ENCODE measurements at places on chromosomes 7 and 10.

- no peak for DNase-seq
Measured at GRCh38 chr10:47420305-47421056, 36.4 kb upstream of the ZNF488 start.

- no peak for DNase-seq
Measured at GRCh38 chr10:3990307-3990706, 205.3 kb upstream of the KLF6 start.

DNA sequence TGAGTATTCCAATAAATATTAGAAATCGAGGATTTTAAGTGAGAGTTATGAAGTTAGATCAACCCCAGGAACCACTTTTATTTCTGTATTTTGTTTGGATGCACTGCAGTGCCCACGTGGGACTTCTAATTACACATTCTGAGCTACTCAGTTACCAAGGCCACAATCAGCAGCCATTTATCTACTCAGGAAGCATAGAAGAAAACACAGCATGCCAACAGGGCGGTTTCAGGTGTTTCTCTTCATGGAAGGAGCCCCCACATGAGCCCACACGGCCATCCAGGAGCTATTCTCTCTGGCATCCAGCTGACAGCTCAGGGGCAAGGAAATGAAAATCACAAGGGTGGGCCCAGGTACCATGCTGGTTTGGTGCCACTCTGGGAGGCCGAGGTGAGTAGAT is 266.5 kb upstream of the MKLN1 start:
- no peak for DNase-seq

GRCh38 chr10:63217120-63217605 is 84.0 kb downstream of the NRBF2 start:
- peak; percentile 67 for DNase-seq

DNA sequence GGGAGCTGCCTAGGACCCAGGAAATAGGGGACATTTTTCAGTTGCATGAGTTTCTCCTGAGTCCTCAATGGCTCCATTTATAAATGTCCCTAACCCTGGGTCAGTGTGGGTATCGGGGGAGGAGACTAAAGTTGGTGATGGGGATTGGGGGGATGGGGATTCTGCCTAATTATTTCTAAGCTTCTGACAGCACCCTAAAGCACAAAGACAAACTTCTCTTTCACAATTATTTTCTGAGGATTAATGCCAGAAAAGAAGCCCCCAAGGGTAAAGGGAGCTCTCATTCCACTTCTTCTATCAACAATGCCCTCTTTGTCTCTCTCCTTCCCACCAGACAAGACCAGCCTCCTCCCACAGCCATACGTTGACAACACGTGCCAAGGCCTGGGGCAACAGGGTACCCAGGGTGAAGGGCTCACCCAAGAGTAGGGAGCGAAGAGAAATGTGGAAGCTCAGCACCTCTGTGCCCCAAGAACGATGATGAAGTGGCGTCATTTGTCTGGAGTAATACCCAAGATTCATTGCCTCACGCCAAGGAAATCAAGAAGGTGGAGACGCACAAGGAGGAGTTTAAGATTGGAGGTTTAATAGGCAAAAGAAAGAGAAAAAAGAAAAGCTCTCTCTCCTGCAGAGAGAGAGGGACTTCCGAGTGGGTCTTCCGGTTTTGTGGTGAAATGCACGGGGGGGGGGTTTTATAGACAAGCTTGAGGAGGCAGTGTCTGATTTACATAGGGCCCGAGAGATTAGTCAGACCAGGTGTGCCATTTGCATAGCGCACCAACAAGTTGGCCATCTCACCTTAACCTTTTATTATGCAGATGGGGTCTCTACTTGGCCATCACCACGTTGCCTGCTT is 14.4 kb upstream of the GJC3 start:
- DNase-seq = no peak

GRCh38 chr10:103333934-103334520 is 16.9 kb downstream of the PCGF6 start:
- DNase-seq = peak; percentile 28

GRCh38 chr10:17431871-17432311 is 22.5 kb downstream of the ST8SIA6 start:
- peak; percentile 42 for DNase-seq

DNA sequence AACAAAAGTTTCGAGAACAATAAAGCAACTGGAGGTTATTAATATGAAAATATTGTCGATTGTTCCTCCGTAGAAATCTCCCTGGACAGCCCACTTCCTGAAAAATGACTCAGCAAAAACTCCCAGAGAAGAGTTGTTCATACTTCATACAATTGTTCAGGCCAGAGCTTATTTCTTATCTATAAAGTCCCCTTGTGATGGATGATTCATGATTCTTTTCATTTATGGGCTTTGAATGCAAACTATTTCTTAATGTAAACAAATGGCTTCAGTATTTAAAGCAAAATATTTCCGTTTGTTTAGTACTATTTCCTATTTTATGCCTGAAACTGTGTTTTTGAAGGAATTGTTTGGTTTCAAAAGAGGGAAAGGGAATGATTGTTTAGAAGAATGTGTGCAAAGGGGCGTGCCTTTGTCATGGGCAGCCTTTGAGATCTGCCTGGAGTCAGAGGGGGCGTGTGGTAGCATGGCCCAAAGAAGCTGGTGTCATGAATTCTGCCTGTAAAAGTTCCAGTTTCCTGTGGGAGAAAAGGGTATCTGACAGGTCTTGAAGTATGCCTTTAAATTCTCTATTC is 26.2 kb upstream of the EXOC6 start:
- DNase-seq = peak; percentile 37

GRCh38 chr7:47635091-47636080 is 53.5 kb upstream of the TNS3 start:
- no peak for DNase-seq

GRCh38 chr10:35949811-35950211 is 307.7 kb upstream of the FZD8 start:
- no peak for DNase-seq

DNA sequence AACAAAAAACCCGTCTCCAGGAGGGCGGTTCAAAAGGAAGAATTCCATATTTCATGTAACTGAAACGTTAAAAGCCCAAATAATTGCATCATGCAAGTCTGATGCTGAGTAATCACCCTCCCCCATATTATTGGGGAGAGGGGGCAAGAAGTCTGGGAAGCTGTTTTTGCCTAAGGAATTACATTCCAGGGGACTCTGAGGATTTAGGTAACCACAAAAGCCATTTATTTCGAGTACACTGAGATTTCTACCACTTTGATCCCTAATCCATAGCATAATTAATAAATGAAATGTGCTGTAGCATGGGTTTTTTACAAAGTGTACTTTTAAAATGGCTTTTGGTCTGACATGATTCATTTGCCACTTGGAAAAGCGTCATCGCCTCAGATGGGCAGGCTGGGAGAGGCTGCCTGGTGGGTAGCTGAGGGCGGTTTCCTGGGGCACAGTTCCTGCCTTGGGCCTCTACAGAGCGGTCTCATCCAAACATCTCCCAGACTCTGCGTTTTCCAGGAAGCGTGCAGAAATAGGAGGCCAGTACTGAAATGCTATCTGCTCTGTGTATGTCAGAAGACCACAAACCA is 106.5 kb downstream of the TCF7L2 start:
- DNase-seq = peak; percentile 88

DNA sequence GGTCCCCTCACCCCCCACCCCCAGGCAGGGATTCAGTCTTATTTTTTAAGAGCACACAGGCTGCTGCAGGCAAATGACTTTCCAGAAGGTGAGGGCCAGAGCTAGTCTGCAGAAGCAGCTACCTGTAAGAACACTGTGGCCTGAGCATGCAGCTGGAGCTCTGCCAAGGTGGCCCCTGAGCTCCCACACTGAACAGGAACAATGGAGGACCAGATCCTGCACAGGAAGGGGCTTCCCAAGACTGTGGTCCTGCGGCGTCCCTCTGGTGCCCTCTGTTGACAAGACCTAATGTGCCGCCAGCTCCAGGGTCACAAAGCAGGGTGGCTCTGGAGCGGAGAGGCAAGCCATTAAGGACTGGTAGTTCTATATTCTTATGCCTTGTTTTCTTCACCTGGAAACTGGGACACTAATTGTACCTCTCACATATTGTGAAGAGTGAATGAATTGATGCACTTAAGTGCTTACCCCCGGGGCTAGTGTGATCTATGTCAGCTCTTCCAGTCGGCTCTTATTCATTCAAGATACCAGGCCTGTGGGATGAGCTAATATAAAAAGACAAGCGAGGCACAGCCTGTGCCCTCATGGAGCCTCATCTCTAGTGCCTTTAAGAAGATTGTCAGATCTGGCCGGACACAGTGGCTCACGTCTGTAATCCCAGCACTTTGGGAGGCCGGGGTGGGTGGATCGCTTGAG is 8.0 kb upstream of the BEND7 start:
- DNase-seq = peak; percentile 50

- DNase-seq = no peak
Measured at GRCh38 chr7:81788246-81788645, 18.4 kb upstream of the HGF start.

DNA sequence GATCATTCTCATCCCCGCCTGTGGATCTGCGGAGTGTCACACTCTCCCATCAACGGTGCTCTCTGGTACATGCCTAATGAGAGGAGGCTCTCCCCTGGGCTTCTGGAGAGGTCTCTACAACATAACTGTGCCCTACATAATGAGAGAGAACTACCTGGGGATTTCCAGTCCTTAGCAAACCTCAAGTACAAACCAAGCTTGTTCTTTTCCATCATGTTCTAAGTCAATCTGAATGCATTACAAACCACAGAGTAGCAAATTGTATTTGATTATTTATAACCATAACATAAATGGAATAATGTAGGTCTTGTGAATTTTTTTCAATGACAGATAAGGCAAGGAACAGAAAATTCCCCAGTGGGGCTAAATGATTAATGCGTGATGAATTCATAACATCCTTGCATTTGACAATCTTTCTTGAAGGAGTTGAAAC is 412.4 kb upstream of the NRP1 start:
- DNase-seq = no peak

- DNase-seq = no peak
Measured at GRCh38 chr10:132554991-132555647, 17.5 kb downstream of the INPP5A start.

DNA sequence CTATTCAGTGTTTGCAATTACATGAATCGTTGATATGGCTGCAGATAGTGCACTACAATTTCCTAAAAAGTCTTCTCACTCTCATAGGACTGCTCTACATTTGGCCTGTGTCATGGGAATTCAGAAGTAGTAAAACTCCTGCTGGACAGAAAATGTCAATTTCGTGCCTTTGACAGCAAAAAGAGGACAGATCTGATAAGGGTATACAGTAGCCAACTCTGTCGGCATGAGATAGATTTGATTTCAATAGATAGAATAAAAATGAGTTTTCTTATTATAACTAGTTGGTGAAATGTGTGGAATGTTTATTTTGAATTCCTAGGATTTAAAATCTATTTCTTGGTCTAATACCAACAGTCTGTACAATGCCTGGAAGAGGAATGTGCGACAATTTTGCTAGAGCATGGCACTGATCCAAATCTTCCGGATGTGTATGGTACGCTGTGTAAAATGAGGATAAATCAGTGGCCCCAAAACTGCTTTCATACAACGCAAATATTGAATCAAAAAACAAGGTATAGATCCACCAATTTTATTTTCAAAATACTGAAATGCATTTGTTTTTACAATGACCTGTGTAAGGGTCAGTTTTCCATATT is 133.5 kb upstream of the CDK13 start:
- DNase-seq = no peak

DNA sequence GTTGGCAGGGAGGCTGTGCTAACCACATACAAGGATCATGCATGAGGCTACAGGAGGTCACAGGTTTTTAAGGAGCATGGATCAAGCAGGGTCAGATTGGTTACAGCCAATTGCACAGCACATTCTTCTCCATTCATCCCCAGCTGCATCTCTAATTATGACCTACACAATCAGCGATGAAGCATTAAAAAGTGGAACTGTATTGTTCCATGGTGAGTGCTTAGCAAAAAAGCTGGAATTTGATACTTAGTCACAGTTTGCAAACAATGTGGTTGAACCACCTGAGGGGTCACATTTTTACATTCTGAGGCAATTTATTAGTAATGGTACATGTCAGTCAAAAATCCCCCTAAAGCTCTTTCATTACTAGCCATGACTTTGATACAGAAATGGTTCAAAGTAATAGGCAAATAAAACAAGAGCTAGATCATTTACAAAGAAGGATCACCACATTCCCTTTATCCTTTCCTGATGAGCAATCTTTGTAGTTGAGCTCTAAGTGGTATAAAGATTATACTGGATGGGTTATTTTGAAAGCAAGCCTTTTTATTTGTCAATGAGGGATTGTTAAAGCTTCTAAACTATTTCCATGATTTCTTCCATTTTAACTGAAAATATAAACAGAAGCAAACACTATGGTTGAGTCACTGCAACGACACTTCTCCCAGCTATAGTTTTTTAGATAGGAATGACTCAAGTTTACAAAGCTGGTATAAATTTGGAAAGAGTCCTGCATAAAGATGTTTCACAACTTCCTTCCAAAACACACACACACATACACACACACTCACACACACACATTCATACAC is 217.8 kb upstream of the SEMA3A start:
- peak; percentile 97 for DNase-seq

GRCh38 chr7:142438235-142438922 is 180.5 kb upstream of the PRSS58 start:
- DNase-seq = peak; percentile 37

- no peak for DNase-seq
Measured at GRCh38 chr7:102093599-102094315, 192.9 kb upstream of the SH2B2 start.

GRCh38 chr10:56567580-56567979 is 206.5 kb upstream of the ZWINT start:
- DNase-seq = no peak

GRCh38 chr7:4108951-4109350 is 573.1 kb upstream of the FOXK1 start:
- DNase-seq = no peak

GRCh38 chr10:2981361-2981801 is 86.0 kb upstream of the PFKP start:
- no peak for DNase-seq
